Spleen (tissue), 13 donors: ENCODE measurements at places on chromosomes 6 and 20. TPM values are rescaled to one million over a fixed set of nuclear protein-coding genes. Genes with fewer than 3 reads are reported as not detected.

OR2B2 gene
- not detected for total RNA-seq

- no peak for DNase-seq
- no peak overlapping the region for H3K4me3 ChIP-seq
- no peaks in the 10 kb centered on the region for H3K4me1 ChIP-seq
- no peaks in the 10 kb centered on the region for H3K27me3 ChIP-seq
- H3K27ac ChIP-seq = no peak overlapping the region
Measured at GRCh38 chr6:155628306-155628705, 172.7 kb upstream of the NOX3 start.

DNA sequence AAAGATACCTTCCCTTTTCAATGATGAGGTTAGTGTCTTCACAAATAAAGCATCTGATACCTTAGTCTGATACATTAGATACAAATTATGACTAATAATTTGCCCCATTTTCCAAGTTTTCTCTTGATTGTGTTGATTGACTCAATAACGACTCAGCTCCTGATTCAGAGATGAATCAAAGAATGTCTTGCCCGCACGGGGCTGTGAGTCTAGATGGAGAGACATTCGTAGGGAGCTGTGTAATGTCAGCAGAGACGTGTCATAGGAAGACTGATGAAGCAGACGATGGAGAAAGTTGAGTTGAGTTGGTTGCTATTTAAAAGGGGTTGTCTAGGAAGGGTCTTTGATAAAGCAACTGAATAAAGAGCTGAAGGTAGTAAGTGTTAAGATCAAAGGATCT lies 78.2 kb downstream of the TSHZ2 start:
- H3K4me1 ChIP-seq = no peaks in the 10 kb centered on the region
- no peaks in the 10 kb centered on the region for H3K27me3 ChIP-seq
- no peaks in the 10 kb centered on the region for H3K36me3 ChIP-seq
- no peak for DNase-seq
- no peak overlapping the region for H3K27ac ChIP-seq
- no peak overlapping the region for H3K4me3 ChIP-seq

- H3K4me3 ChIP-seq = no peak overlapping the region
- DNase-seq = no peak
- no peaks in the 10 kb centered on the region for H3K27me3 ChIP-seq
- H3K4me1 ChIP-seq = no peaks in the 10 kb centered on the region
- no peaks in the 10 kb centered on the region for H3K36me3 ChIP-seq
- no peak overlapping the region for H3K27ac ChIP-seq
Measured at GRCh38 chr20:10706460-10706811, 32.6 kb upstream of the JAG1 start.

GRCh38 chr6:56532766-56533551 lies 109.7 kb downstream of the DST start:
- H3K27me3 ChIP-seq = no peaks in the 10 kb centered on the region
- DNase-seq = no peak
- no peaks in the 10 kb centered on the region for H3K4me1 ChIP-seq

- H3K4me1 ChIP-seq = peaks cover 14% of the 10 kb centered on the region
- no peak overlapping the region for H3K4me3 ChIP-seq
- H3K27ac ChIP-seq = no peak overlapping the region
- H3K27me3 ChIP-seq = no peaks in the 10 kb centered on the region
Measured at GRCh38 chr20:34397096-34397495, 34.0 kb downstream of the ITCH start.

- H3K4me1 ChIP-seq = peaks cover 68% of the 10 kb centered on the region
- no peaks in the 10 kb centered on the region for H3K27me3 ChIP-seq
- no peak overlapping the region for H3K27ac ChIP-seq
- no peak overlapping the region for H3K4me3 ChIP-seq
Measured at GRCh38 chr20:17849901-17850683, 118.5 kb downstream of the SNX5 start.

DNA sequence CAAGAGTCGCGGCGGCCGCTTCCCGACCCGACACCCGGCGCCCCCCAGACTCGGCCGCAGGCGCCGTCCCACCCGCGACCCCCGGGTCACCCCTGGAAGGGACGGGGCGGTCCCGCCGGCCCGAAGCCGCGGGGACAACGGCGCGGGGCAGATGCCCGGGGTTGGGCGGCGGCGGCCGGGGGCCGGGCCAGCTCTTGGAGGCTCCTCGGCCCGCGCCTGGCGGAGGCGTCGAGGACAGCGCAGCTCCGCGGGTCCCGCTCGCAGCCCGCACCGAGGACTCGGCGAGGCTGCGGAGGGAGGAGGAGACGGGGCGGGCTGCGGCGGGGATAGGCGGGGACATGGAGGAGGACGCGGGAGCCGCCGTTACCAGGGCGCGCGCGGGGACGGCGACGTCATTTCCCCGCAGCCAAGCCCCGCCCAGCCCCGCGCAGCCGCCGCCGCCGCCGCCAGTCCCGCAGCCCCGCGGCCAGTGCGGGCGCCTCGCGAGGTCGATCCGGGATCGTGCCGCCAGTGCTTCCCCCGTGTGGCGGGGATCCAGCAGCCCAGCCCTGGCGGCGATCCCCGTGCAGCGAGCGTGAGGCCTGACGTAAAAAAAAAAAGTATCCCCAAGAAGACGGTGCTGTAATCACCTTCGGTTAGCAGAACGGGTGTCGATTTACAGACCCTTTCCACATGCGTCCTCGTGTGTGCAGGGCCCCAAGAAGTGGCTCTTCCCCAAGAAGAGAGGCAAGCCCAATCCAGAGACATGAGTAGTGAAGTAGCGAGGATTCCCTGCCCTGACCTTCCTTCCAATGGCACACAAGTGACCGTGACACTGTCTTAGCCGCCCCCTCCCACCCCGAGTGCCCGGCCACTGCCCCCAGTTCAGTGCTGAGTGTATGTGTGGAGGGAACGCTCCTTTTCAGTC lies at the start of gene FAM184A:
Gene FAM184A (minus strand): TSS at position 289 of the 907 bp plus-strand sequence. CDS start 365 bp downstream, outside the sequence.
- peak; percentile 87 for DNase-seq
- no peaks in the 10 kb centered on the region for H3K27me3 ChIP-seq
- peak within 1 kb of the TSS; percentile 56 for H3K4me3 ChIP-seq
- no peaks in the 10 kb centered on the region for H3K4me1 ChIP-seq
